ENCODE measurements at places on chromosomes 13 and 19.

DNA sequence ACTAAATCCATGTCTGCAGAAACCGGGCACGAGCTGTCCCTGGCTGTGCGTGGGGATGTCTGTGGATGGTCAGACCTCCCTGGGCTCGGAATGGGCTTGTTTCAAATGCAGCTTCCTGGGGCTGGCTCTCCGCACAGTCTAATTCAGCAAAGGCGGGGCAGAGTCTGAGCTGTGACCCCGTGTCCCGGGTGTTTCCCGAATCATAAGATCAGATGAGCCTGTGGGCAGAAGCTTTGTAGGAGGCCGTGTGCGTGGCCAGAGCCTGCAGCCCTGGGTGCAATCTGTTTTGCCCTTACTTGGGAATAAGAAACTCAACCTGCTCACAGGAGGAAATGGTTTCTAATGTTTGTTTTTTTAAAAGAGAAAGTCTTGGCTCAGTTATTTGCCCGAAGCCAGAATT is 13.9 kb upstream of the GNA11 start:
- DNase-seq = no peak

- DNase-seq = no peak
These were observed 49.7 kb downstream of the ESD start for GRCh38 chr13:46747031-46747820.

- no peak for DNase-seq
These were observed 68.3 kb upstream of the MCF2L start for GRCh38 chr13:112900691-112901091.

DNA sequence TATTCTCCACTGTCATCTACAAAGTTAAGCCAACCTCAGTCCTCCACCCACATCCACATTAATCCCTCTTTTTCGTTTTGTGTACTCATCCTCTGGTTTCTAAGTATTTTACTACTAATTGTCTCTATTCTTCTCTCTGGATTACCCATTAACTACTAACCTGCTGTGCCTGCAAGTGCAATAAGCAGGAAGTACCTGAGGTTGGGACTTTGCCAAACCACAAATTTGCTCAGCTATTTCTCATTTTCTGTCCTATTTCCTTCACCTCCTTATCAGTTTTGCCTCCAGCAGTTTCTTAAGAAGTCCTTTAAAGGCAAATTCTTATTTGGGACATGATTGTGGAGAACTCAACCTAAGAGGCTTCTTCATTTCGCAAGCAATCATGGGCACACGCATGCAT is 1708.9 kb downstream of the SLITRK5 start:
- no peak for DNase-seq

- no peak for DNase-seq
These were observed 865 bp upstream of the CRLF1 start for GRCh38 chr19:18607226-18608101.

DNA sequence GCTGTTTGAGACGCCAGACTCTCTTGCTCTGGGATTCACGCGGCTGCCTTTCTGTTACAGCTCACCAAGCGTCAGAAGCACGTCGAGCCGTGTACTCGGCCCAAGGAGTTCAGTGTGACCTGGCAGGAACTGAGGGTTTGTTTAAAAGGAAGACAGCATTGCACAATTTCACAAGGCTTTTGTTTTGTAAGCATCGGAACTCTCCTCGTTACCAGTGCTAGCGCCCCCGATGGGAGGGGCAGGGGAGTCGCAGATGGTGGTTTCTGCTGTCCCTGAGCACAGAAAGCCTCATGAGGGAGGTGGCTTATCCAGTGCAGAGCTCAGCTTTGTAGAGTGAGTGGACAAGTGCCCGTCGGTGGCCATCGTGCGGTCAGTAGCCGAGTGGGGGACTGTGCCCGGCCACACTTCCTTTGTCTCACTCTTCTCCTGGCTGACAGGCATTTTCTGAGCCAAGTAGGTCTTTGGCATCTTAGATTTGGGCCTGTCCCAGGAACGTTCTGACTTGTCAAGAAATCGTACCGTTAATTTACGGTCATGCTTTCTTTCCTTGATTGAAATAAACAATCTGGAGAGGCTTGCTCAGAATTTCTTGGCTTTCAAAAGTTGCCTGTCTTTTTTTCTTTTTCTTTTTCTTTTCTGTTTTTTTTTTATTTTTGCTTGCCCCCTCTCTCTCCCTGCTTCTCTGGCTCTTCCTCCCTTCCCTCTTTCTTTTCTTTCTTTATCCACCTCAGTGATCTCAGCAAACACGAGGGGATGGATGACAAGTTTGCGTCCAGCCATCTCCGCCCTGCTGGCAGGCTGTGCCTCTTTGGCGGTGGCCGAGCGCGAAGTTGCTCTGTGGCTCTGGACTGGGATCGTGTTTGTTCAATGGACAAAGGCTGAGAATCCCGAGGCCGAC is 7.7 kb downstream of the KDM4B start:
- no peak for DNase-seq

DNA sequence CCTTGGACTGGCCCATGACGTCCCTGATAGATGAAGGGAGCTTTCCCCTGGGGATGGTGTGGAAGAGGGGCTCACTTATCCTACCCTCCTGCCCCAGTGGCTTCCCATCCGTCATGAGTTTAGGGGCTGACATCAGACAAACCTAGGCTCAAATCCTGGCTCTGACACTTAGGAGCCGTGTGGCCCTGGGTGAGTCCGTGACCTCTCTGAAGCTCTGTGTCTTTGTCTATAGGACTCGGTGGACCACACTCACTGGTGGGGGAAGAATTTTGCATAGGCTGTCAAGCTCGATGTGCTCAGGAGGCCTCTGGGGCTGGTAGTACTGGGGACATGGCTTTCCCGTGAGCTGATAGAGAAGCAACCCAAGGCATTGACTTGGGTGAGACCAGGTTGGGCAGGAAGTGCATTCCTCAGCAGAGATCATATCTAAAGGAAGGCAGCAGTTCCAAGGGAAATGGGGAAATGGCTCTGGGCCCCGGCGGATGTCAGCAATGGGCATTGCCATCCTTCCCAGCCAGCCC is 17.4 kb upstream of the AP1M2 start:
- DNase-seq = no peak

Measured in activated naive CD4-positive, alpha-beta T cell (primary cell).